T-cell (primary cell): ENCODE measurements at places on chromosomes 3 and 15.

DNA sequence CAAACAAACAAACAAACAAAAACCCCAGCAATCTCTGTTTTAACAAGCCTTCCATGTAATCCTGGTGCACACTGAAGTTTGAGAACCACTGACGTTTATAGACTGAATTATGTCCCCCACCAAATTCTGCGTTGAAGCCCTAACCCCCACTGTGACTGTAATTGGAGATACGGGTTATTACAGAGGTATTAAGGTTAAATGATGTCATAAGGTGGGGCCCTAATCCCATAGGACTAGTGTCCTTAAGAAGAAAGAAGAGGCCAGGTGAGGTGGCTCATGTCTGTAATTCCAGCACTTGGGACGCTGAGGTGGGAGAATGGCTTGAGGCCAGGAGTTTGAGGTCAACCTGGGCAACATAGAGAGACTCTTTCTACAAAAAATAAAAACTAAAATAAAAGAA, 42.4 kb upstream of the TM4SF1 start:
- DNase-seq, result no peak

DNA sequence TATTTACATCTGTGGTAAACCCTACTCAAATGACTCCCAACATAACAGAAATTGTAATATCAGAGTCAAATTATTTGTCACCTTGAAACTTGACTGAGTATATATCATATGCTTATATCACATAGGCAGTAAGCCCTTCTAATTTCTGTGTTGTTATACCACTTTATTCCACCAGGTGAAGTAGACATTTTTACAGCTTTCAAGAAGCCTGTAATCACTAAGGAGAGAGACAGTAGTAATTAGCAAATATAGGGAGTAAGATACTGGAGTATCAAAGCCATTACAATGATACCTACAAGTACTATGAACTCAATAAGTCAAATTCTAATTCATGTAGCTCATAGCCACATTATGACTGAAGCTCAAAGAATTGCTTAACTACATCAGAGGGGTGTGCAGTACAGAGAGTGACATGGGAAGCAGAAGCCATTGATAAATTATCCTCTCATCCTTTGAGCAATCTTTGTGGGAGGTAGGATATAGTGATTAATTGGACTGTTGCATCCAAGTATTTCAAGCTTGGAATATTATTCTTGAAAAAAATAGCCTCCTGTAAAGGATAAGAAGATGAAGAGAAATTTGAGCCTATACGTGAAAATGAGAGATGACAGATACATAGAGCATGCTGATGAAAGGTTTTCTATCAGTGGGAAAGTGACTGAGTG, 1005.9 kb downstream of the ZPLD1 start:
- no peak for DNase-seq

DNA sequence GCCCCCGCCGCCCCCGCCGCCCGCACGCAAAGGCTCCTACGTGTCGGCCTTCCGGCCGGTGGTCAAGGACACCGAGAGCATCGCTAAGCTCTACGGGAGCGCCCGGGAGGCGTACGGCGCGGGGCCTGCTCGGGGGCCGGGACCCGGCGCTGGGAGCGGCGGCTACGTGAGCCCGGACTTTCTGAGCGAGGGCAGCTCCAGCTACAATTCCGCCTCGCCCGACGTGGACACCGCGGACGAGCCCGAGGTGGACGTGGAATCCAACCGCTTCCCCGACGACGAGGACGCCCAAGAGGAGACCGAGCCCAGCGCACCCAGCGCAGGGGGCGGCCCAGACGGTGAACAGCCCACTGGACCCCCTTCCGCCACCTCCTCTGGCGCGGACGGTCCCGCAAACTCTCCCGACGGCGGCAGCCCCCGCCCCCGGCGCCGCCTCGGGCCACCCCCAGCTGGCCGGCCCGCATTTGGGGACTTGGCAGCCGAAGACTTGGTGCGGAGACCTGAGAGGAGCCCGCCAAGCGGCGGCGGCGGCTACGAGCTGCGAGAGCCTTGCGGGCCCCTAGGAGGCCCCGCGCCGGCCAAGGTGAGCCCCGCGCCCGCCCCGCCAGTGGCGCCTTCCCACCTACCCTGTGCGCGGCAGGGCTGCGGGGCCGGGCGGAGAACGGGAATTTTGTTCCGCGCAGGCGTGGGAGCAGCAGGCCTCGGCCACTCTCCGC, 2.4 kb downstream of the SKOR1 start:
- no peak for DNase-seq

DNA sequence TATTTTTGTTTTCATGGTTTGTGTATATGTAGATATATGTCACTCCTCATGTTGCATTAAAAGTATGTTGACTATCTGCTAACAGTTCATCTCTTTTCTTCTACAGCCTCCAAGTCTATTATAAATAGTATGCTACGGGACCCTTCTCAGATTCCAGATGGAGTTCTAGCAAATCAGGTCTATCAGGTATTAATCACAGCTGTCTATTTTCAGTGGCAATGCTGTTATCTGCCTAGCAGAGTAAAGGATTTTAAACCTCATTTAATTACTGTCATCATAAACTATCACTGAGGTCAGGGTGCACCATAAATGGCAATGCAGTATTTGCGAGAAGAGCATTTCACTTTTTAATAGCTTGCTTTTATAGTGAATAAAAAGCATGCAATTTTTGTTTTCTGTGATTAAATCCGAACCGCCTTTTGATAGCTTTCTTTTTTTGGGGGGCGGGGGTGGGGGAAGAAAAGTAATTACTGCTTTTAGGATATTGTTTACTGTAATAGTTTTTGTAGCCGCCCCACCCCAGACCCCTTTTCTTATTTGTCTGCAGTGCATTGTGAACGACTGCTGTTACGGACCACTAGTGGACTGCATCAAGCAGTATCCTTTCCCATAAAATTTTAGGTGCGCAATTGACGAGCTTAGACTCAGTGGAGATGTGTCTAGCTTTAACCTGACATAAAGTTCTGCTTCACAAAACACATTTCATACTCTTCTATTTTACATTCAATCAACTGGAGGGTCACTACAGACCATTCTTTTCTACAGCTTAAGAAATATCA, 112.3 kb downstream of the CDIN1 start:
- DNase-seq, result no peak

- DNase-seq, result no peak
Measured at GRCh38 chr15:50798684-50799083, 33.2 kb upstream of the SPPL2A start.

GRCh38 chr3:76111808-76112207, 326.5 kb upstream of the ZNF717 start:
- no peak for DNase-seq

GRCh38 chr3:99602183-99602582, 36.2 kb upstream of the COL8A1 start:
- no peak for DNase-seq

DNA sequence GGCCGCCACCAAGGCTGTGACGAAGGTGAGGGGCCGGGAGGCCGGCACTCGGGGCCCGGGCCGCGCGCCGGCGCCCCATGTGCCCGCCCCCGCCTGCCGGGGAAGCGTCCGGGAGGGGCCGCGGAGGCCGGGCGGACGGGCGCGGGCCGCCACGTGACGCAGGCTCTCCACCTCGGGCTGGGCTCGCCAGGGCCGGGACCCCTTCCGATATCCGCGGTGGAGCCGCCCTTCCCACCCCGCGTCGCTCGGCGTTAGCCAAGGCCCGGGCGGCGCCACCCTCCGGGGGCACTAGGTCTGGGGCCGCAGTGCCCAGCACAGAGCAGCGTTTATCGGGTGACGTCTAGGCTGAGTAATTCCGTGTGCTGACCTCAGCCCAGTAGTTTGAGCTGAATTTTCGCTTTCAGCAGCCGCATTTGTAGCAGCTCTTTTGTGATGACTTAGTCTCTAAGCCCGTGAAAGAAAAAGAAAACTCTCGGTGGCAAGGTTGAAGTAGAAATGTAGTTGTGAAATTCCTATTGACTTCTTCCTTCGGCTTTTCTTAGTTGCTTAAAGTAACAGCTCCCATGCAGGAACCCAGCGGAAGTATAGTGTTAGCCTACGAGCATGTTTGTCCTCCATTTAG, 885 bp downstream of the CDV3 start:
- DNase-seq, result peak; percentile 40

DNA sequence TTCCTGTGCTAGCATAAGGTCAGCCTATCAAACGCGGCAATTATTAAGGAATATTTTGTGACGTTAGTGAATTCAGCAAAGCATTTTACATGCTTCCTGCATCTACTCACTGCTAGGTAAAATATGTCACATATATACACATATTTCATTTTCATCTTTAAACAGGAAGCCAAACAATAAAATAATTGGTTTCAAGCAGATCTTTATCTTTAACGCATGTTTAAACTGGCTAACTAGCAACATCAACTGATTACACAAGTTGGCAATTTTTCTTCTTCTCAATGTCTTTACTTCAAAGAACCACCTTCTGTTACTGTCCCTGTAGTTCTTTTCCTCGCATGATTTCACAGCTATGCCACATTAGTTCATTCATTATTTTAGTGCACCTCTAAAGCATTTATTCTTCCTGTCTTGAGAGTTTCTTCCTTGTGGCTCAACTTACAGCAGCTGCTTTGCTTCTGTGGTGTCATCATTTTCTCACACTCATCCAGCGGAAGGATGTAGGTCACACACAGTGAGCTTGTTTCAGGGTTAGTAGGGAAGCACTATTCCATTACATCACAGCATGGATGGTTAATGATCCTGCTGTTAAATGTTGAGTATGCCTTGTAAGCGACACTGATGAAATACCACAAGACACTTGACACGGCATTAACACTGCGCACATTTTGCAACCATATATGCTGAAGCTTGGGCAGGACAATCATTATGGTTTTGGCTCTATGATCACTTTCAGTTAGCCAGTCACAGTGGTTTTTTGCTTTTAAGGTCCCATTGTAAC, 2.3 kb upstream of the BCHE start:
- no peak for DNase-seq

GRCh38 chr3:109532257-109533216, 195.2 kb upstream of the DPPA4 start:
- DNase-seq, result peak; percentile 20

GRCh38 chr3:152430223-152431002, 161.7 kb downstream of the MBNL1 start:
- no peak for DNase-seq

GRCh38 chr3:122992676-122993075, 34.9 kb downstream of the SEMA5B start:
- DNase-seq, result no peak

GRCh38 chr15:34850121-34850520, 54.8 kb upstream of the ACTC1 start:
- no peak for DNase-seq

GRCh38 chr3:126056681-126057500, 27.0 kb downstream of the SLC41A3 start:
- no peak for DNase-seq

GRCh38 chr3:100360757-100361496, 26.4 kb downstream of the NIT2 start:
- no peak for DNase-seq

DNA sequence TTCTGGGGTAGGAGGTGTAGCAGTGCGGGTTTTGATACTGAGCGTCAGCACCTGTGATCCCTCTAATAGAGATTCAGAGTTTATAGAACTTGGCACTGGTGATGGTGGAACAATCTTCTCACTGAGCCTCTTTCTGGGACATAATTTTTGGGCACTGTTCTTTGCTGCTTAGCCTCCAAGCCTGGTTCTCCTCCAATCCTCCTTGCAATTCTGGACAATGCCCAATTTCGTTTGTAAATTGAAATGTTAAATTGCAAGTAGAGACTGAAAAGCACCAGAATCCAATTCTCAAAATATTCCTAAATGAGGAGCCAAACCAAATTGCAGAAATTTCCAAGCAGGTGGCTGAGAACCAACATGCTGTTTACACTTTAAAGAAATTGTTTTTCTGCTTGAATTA, 149.8 kb upstream of the ABI3BP start:
- DNase-seq, result no peak

DNA sequence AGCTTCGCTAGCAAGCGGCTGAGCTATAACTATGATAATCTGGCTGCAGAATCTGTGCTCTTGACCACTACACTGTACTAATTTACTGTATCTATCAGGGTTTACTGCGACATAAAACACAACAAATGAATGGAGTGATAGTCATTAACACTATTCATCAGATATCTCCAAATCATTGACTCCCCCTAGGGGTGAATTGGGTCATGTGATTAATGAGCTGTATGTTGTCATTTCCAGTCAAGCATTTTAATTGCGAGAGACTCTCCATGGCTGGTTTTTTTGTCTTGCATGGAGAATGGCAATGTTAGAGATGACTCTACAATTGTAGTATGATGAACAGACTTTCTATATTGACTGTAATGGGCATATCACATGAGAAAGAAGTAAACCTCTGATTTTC, 10.5 kb upstream of the TM4SF18 start:
- no peak for DNase-seq

DNA sequence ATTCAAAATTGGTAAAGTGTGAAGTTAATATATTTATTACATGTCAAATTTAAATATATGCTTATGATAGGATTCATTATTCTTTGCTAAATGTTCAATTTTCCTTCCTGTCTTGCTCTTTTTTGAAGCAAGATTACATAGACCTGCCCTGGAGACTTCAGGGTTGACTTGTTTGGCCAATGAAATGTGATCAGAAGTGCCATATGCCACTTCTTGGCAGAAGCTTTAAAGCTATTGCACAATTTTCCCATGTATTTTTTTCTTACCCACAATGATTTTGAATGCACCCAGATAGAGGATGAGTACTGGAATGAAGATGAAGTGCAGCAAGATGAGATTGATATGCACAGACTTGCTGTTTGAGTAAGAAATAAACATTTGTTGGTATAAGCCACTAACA, 406.3 kb upstream of the BCHE start:
- no peak for DNase-seq

DNA sequence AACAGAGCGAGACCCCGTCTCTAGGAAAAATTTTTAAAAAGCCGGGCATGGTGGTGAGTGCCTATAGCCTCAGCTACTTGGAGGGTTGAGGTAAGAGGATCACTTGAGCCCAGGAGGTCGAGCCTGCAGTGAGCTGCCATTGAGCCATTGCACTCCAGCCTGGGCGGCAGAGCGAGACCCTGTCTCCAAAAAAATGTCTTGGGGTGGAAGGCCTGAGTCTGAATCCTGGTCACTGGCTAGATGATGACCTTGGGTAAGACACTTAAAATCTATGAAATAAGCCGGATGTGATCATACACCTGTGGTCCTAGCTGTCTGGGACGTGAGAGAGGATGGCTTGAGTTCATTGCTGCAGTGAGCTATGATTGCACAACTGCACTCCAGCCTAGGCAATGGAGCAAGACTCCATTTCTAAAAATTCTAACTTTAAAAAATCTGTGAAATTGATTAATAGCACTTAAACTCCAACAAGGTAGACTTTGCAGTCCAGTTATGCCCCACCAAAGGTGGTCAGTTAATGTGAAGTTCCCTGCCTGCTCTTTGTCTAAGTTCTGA, 157.3 kb upstream of the UMPS start:
- no peak for DNase-seq

- DNase-seq, result no peak
Measured at GRCh38 chr3:157094751-157095480, 65.0 kb downstream of the CCNL1 start.

- DNase-seq, result no peak
Measured at GRCh38 chr3:124352149-124352539, 360.2 kb upstream of the ROPN1 start.

- no peak for DNase-seq
Measured at GRCh38 chr3:163809540-163809993, 1268.7 kb downstream of the SI start.
